Nucleus accumbens (tissue), 56 donors: ENCODE measurements at places on chromosomes 5 and 9.

DNA sequence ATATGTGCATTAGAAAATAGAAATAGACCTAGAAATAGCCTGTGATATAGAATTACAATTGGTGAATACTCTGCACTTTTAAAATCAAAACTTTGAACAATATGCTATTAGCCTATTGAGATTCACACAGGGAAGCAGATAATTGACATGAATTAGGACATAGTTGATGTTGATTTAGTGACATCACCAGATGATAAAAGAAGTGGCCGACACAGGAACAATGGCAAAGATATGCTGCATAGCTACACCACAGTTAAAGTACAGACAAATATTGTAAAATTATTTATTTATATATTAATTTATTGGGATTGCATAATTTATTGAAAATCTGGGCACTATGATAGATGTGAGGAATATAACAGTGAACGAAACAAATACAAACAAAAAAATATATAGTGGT is 261.5 kb upstream of the CCNH start:
- no peak for DNase-seq

DNA sequence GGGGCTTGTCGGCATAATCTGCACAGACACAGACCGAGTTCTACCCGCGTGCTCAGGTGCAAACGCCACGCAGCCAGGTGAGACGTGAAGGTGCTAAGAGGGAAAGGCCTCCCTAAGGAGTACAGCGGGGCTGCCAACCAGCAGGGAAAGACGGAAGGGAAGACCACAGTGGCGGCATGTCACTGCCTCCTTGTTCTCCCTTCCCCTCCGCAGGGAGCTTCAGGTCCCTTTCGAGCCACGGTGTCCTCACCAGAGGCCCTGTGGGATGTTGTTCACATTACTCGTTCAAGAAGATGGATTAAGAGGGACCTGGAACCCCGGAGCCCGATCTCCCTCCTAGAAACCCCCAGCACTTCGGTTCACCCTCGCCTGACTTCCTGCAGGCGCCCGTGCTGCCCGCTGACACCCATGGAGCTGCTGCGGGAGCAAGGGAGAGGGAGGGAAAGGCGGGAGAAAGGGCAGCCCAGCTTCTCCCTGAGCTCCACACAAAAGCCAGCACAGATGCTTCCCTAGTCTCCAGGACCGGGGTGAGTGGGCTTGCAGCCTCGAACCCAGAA is 686 bp downstream of the BRD9 start:
- DNase-seq = no peak

DNA sequence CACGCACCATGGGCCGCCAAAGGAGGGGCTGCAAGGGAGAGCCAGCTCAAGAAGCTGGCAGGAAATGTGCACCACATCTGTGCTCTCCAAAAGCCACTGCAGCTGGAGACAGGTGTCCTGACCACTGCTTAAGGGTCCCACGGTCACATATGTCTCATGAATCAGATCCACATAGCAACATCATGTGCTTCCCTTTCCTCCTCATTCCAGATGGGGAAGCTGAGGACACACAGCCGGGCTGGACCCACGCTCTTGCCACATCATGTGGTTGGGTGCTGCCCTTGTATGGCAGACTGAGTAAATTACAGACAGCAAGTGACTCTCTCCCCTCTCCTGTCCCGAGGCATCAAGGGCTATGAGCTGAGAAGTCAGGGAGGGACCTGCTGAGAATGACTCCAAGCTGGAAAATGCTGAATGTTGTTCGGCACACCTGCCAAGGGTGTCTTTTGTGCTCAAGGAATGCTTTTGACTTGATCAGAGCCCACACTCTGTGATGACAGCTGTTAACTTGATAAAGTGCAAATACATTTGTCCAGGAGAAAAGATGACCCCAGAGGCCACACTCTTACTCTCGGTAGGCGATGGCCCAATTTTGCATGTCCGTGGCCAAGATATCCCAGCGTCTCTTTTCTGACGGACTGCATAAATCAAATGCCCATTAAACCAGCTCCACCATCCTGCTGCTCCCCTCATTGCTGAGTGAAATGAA is 58.2 kb downstream of the NSUN2 start:
- DNase-seq = no peak

DNA sequence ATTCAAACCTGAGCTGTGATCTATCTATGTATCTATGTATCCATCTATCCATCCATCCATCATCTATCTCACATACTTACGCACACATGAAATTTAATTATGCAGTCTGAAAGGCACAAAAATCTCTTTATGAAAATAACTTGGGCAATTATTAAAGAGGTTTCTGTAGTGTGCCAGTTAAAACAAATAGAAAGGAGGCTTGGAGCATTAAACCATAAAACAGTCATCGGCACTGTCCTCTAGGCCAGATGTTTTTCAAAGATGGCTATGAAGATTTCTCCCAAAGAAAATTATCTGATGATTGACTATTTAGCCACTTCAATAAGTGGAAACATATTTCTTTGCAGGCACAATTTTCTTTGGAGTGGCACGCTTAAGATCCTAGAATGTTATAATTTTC is 392.5 kb upstream of the RPS23 start:
- DNase-seq = no peak

DNA sequence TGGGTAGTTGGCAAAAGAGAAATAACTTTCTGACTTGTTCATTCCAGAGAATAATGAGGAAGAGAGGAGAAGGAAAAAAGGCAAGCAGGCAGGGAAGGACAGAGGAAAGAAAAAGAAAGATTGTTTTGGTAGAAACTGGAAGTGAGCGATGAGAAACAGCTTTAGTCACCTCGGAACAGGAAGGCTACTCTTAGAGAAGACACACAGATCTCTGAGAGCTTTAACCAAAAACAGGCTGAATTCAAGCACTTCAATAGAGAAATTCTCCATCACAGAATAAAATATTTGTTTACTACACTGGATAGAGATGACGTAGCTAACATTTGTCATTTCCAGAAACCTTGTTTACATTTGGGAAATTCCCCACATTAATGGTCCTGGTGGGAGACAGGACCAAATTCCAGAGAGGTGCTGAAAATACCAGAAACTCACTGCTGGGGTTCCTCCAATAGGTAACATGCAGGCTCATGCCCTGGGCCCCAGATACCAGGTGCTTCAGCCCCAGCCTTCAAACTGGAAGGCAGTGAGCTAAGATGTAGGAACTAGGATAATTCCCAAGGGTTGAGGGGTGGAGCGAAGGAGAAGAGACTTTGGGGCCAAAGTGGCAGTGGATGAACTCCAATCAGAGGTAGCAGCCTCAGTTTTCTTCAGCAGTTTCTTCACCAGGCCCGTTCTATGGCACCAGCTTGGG is 227.7 kb upstream of the GRAMD2B start:
- no peak for DNase-seq

- DNase-seq = no peak
These were observed 152.4 kb downstream of the MPDZ start for GRCh38 chr9:13127131-13127530.

DNA sequence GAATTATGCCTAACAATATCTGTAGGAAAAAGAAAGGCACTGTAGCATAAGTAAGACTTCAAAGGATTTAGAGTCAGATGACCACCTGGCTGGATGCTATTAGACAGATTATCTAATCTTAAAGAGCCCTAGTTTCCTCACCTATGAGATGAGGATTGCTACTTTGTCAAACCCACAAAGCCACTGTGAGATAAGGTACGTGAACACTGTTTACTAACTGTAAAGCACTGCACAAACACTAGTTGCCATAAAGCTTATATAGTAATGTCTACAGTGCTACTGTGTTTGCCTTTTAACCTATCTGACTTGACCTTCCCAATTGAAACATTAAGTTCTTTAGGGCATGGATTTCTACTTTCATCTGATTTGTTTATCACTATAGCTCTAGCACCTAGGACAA is 10.3 kb downstream of the TRMO start:
- DNase-seq = no peak

DNA sequence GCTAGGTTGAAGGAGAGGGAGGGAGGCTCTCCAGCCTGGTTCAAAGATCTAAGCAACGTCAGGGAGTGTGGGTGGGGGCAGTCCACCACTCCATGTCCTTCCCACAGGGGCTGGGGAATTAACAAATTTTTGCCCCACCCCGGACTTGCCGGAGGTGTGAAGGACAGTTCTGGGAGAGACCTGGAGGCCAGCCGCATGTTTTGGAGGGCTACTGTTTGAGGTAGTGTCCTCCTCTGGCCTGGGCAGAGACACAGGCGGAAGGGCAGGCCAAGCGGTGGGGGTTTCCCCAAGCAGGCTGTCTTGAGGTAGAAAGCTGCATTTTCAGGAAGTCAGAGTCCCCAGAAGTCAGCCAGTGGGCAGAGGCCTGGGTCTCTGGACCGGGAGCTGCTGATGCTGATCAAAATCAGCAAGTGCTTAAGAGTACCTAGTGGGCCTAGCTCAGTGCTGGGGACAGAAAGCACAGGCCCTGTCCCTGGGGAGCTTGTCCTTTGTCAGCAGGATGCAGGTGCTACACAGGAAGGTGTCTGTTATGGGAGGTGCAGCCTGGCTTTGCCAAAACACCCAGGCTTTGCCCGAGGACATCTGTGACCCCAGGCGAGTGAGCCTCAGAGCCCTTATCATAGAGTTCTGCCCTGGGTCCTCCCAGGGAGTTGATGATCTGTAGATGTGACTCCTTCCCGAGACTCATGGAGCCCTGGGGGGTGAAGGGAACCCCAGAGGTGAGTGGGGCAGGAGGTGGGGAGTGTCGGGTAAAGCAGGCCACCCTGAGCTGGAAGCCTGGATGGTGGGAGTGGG is 18.5 kb downstream of the JADE2 start:
- no peak for DNase-seq

DNA sequence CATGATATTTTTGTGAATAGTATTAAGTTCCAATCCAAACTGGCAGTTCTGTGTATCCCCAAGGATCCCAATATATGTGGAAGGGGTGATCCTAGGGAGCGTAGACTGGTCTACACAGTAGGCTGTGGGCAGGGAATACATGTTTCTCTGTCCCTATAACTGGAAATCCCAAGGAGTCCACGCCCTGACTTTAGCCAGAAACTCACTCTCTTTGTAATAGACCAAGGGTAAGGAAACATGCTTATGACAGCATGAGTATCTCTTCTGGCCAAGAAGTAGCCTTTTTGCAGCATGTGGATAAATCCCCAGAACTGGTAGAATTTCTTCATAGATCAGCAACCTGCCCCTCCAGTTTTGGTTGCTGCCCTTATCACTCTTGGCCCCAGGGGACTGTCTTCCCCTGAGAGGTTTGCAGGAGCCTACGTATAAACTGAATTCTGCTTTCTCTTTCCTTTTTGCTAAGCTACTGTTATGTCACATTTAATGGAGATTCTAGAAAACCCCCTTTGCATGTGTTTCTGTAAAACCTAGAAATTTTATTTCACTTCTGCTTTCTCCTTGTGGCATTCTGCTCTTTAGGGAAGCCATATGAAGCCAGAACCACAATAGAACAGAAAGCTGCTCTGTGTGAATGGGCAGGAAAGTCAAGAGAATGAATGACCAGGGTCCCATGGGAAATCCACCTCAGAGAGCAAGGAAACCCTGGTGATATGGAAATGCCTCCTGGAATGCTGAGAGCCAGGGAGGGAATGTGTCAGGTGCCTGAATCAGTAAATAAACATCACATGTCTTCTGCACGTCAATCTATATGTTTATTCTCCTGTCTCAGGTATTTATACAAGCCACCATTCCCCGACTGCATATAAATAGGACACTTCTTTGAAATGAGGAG is 3.5 kb downstream of the IFNA2 start:
- no peak for DNase-seq

DNA sequence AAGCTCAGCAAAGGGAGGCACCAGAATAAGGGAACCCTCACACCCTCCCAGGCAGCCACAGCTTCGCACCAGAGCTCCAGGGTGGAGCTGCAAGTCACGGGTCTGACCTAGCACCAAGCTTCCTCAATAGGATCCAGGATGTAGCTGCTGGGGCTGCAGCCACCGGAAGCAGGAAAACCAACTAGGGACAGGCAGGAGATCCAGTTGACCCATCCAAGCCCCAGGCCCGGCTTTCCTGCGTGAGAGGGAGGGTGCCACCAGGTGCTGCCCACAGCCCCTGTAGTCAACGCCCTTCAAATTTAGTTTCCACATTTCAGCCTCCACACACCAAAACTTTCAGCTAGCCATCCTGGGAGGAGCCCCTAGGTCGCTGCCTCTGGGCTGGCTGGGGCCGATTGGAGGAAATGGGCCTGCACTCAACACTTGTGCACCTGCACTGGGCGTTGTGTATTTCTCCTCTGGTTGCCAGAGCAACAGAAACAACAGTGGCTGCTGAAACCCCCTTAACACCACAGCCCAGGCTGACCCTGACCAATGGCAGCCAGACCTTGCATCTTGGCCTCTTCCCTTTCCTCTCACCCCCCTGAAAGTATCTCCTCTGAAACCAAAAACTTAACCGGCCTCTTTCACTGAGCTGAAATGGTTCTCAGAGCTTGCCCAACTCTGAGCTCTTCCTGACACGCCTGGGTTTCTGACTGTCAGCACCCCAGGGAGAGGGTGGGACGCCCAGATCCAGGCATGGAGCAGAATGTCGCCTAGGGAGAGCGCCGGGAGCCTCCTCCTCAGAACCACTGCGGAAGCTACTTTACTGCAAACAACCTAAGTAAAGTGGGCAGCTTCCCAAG is 226.5 kb upstream of the MAP3K1 start:
- DNase-seq = no peak

GRCh38 chr5:142650060-142650459 is 35.8 kb downstream of the FGF1 start:
- DNase-seq = no peak

DNA sequence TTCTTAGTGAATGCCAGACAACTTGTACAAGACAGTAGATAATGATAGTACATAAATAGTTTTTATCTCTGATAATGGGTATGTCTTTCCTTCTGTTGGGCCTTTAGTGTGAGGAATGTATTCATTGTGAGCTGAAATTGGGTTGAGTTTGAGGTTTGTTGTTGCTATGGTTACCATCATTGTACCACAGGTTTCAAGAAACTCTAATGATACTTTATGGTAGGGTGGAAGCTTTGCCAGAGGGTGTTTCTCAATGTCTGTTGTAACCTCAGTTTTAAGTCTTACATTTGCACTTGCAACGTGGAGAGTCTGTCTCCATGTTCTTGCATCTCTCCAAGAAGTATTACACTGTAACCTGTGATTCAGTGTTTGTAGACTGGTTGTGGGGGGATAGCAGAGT is 1550.1 kb downstream of the MAT2B start:
- no peak for DNase-seq

DNA sequence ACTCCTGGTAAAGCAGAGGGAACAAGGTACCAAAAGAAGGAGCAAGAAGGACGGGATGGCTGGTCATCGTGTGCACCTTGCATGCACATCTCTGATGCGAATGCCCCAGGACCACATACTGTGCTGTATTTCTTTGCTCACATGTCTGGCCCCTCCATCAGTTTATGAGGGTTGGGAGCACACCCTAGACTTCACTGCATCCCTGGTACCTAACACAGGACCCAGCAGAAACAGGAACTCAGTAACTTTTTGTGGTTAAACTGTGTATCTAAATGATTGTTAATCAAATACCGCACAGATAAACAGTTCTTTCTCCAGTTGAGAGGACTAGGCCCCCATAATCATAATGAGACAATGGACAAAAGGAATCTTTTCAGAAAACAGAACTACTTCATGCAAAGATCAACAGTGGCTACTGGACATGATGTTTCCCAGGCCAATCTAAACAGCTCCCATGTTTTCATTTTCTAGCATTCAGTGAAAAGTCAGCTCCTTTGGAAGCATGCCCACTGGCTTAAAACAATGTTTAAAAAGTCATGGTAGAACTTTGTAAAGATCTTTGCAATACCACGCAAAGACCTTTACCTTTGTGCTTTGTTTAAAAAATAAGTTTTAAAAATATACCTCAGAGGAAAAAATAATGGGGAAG is 55.5 kb upstream of the IFNK start:
- no peak for DNase-seq

- DNase-seq = no peak
These were observed 54.5 kb upstream of the IL17B start for GRCh38 chr5:149433524-149434131.

GRCh38 chr5:118678746-118679145 is 309.6 kb downstream of the DTWD2 start:
- no peak for DNase-seq

GRCh38 chr5:51043745-51044144 is 339.5 kb upstream of the ISL1 start:
- DNase-seq = no peak
